Activated CD4-positive, alpha-beta T cell treated with anti-CD3 and anti-CD28 coated beads for 1 hour (primary cell): ENCODE measurements at places on chromosomes 7 and 10.

DNA sequence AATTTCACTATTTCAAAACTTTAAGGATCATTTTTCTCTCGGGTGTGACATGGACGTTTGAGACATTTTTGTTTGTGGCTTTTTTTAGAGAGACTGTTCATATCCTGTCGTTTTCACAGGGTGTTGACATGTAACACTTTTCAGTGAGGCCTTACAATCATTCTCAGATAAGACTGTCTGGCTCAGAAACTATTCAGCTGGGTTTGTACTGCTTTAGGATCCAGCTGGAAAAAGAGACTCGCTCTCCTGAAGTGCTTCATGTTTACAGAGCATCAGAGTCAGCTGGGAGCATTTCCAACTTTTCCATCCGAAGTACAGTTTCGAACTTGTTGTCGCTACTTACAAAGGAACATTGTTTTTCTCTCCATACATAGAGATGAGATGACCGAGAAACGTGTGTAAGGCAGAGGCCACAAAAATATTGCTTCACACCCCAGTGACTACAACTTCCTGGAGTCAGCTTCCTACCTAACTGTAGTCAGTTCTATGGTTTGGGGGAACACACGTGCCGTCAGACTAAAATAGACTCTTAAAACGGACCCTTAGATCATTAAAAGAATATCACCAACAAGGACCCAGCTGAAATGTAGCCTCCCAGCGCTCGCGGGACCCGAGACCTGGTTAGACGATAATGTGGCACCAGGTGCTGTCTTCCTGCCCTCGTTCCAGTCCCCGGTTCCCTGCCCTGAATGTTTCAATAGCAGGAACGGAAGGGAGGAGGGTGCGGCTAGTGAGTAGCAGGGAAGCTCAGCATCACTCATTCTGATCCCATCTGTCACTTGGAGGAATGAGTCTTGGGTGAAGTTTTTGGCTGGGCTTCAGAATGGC, 78.0 kb downstream of the MKI67 start:
- DNase-seq = no peak

DNA sequence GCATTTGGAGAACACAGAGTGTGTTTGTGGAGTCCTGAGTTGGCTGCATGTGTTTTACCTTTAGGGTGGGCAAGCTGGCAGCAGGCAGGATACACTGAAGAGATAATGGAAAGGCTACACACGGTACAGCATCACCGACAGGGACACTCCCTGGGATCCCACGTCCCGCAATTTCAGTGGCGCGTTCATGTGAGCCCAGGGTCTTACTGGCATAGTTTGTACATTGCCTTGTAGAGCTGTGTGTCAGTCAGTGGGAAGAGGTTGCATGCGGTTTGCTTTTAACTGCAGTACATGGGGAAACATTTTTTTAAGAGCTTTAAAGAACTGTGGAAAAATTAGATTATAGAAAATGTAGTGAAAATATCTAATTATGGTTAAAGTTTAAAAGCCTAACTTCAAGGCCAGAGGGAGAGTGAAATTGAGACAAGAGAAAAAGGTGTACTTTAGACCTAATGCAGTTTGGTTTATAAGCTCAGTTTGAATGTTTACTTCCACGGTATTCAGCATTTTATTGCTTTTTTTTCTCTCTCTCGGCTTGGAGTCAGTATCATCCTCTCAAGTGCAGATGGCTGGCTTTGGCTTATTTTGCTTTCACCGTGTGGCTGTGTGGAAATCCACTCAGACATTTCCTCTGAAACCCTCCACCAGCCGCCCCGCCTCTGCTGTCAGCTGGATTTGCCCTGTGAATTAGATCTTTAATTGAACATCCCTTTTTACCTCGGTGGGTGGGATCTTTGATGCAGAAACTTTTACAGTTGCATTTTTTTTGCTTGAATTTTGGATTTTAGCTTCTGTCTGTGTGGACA, 364.2 kb upstream of the COBL start:
- no peak for DNase-seq

GRCh38 chr7:155852426-155853301, 40.4 kb upstream of the SHH start:
- DNase-seq = no peak

GRCh38 chr10:10293481-10293951, 724.2 kb upstream of the CELF2 start:
- no peak for DNase-seq

DNA sequence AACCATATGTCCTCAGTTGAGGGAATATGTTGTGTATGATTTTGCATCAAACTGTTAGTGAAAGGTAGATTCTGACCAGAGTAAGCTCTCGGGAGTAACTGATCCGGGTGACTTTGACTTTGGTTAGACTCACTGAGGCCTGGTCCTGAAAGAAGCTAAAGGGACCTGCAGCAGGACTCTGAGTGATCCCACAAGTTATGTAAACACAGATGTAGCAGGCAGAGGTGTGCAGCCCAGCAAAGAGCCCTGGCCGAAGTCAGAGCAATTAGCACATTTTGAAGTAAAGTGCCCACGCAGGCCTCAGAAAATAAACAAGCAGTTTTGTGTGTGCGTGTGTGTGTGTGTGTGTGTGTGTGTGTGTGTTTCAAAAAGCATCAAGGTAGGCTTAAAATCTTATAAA, 245.6 kb upstream of the FERD3L start:
- no peak for DNase-seq

- DNase-seq = no peak
Observed at GRCh38 chr7:151131592-151132293, 35.8 kb downstream of the GBX1 start.

DNA sequence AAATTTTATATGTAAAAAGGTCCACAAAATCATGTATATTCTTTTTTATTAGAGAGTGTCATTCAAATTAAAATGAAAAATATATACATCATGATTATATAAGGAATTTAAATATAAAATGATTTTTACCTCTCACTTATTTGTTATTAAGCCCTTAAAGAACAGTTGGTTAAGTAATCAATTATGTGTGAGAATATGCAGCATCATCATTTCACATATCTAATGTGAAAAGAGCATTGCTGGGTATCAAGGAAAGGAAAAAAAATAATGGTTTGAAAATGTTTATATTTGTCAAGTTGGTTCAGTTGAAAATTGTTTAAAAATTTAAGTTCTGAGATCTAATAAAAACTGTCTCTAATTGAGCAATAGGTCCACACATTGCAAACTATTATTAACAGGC, 363.6 kb upstream of the GRM3 start:
- DNase-seq = no peak

DNA sequence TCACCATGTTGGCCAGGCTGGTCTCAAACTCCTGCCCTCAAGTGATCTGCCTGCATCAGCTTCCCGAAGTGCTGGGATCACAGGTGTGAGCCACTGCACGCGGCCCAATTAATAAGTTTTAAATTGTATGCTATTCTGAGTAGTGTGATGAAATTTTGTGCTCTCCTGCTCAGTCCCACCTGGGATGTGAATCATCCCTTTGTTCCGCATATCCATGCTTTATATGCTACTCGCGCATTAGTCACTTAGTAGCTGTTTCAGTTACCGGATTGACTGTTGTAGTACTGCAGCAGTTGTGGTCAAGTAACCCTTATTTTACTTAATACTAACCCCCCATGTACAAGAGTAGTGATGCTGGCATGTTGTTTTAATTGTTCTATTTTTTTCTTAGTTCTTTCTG, 47.3 kb upstream of the OIT3 start:
- no peak for DNase-seq

DNA sequence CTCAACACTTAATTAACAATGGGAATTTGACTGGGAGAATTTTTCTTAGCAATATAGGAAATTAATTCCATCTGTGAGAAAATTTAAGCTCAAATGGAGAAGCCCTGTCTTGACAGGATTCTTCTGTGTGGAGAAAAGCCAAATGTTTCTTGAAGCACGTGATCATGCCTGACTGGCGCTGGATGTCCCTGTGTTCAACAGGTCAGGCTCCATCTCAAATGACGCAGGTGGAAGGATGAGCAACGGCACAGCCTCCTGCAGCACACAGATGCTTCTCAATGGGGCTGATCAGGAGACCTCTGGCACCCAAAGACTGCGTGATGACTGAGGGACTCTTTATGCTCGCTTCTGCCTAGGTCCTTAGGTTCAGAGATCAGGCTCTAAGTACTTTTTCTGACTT, 143.8 kb downstream of the RSU1 start:
- DNase-seq = no peak

- DNase-seq = no peak
Observed at GRCh38 chr10:130459851-130460490, 323.8 kb downstream of the GLRX3 start.

GRCh38 chr7:79495544-79496272, 42.2 kb upstream of the MAGI2 start:
- DNase-seq = no peak

GRCh38 chr10:88149906-88150305, 286.5 kb downstream of the PTEN start:
- DNase-seq = no peak

GRCh38 chr10:2681891-2682290, 385.5 kb upstream of the PFKP start:
- DNase-seq = no peak

DNA sequence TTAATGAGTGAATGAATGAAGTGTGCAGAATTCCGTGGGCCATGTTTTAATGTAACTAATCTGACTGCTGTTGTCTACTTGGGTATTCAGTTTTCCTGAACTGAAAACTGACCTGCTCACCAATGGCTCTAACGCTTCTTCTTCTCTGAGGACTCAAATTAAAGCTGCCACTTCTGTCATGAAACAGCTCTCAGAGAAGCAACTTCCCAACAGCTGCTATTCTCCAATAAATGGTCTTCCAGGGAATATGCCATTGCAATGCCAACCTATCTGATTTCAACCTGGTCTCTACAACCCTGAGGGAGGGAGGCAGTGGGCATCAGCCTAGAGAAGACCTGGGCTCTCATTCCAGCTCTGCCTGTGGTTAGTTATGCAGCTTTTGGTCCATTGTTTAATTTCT, 69.4 kb downstream of the FRMD4A start:
- DNase-seq = no peak

GRCh38 chr7:139602143-139602722, 78.7 kb downstream of the CLEC2L start:
- no peak for DNase-seq

DNA sequence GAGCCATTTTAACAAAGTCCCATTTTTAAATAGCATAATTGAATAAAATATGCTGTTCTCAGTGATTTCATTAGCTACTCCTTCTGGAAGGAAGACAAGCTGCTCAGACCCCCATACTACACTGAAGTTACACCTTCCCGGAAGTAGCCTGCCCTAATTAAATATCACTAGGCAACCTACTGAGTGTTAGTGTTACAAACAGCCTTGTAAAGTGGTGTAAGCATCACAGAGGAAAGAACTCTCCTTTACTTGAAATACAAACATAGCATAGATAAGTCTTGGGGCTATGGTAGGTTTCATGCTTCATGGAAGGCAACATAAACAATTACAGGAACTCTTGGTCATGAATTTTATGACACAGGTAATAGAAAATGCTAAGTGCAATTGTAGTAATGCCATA, 43.4 kb upstream of the PTN start:
- no peak for DNase-seq

DNA sequence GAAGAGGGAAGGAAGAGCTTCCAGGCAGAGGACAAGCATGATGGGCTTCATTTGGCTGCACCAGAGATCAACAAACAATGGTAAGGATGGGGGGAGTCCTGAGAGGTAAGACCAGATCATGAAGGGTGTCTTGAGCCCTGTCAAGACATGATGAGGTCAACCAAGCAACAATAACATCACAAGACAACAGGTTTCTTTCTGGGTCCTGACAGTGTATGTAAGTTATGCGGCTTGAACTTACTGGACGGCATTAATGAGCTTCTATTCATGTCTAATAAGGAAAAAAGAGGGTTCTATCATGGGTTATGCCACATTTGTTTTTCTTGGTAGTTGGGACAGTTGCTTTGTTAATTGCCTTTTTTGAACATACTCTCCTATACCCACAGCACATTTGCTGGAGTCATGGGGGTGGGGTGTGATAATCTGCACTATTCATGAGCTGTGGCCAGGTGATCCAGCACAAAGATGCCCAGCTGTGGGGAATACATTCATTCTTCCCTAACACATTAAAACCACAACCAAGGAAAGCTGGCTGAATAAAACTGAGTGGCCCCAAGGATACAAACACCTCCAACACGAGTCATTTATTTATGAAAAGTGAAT, 168.8 kb upstream of the KLF14 start:
- DNase-seq = no peak

GRCh38 chr10:99754670-99755069, 22.6 kb downstream of the CUTC start:
- no peak for DNase-seq

DNA sequence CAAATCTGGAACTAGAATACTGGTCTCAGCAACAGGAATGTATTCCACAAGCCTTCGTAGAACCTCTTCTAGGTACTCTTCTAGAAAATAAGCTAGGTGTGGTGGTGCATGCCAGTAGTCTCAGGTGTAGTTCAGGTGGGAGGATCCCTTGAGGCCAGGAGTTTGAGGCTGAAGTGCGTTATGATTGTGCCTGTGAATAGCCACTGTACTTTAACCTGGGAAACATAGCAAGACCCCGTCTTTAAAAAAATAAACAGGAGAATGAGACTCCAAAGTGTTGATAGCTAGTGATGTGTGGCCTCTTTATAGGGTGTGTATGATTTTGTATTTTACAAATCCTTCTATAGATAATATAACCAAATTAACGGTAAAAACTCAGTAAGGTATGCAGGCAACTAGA, 1.5 kb upstream of the ZNF775 start:
- DNase-seq = no peak
